ENCODE measurements at places on chromosomes 5 and 9. TPM values are rescaled to one million over a fixed set of nuclear protein-coding genes. Genes with fewer than 3 reads are reported as not detected.

Gene IL9
- not detected for total RNA-seq

Gene PCDHGA6
- total RNA-seq, result 0.41 TPM

Gene PHYHD1
- total RNA-seq, result 4.6 TPM

Gene STK32A
- 0.25 TPM for total RNA-seq

Gene NRG2
- total RNA-seq, result 0.54 TPM

Gene TPPP
- 1.9 TPM for total RNA-seq

Gene CCL27
- not detected for total RNA-seq
